NCI-H1436 treated with DMSO at 0.1 percent for 48 hours (cell line): ENCODE measurements at places on chromosomes 16 and 17.

GRCh38 chr17:34820248-34820801 is 140.9 kb downstream of the CCT6B start:
- DNase-seq = no peak

DNA sequence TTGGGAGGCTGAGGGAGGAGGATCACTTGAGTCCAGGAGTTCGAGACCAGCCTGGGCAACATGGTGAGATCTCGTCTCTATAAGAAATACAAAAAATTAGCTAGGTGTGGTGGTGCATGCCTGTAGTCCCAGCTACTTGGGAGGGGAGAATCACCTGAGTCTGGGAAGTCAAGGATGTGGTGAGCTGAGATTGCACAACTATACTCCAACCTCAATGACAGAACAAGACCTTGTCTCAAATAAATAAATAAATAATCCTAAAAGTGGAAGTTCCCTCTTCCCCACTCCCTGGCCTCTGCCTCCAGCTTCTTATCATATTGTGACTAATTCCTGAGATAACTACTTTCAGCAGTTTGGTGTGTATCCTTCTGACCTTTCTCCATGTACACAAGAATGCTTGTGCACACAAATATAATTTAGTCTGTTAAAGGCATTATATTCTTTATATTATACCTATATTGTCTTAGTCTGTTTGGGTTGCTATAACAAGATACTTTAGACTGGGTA is 23.5 kb upstream of the DNAJA2 start:
- no peak for DNase-seq

DNA sequence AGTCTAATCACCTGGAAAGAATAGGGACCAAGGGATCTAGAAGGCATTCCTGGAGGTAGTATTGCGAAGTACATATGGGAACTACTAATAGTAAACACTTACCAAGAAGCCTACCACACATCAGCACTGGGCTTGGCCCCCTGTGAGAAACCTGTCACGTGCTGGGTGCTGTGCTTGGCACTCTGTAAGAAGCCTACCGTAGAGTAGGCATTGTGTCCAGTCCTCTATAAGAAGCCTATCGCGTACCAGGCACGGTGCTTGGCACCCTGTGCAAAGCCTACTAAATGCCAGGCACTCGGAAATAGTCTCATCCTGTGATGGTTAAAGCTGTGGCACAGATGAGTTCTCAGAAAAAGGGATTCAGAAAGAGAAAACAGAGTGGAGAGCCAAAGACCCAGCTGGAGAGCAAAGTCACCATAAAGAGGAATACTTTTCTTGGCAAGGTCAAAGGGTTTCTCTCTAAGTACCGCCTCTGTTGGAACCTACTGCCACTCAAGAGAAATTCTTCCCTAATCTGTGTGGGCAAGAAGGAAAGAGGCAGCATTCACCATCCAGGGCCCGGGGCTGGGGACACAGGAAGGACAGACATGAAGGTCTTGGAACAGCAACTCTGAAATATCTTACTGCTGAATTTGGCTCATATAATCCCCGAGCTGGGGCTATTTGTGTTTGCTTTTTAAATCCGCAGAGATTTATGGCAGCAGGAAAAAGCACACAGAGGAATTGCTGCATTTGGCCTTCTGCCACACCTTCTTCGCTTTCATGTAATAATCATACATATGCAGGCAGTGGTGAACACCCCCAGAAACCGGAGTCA is 81.8 kb downstream of the VAT1L start:
- no peak for DNase-seq

- no peak for DNase-seq
Measured at GRCh38 chr16:6016530-6017184, 919.1 kb upstream of the EEF2KMT start.

DNA sequence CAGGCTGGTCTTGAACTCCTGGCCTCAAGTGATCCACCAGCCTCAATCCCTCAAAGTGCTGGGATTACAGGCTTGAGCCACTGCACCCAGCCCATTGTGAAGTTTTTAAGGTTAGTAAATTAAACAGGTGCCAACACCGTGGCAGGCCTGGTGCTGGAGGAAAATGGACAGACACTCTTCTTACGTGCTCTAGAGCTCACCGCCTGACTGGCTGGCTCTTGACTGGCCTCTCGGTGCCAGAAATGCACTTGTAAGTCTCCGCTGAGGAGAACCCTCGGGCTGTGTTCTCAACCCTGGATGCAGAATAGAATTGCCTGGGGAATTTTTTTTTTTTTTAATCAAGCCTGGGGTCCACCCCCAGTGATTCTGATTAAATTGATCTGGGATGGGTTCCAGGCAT is 10.3 kb upstream of the HAS3 start:
- DNase-seq = no peak

GRCh38 chr17:76207275-76208059 is 32.8 kb downstream of the RNF157 start:
- no peak for DNase-seq

GRCh38 chr17:31448467-31449077 is 57.1 kb downstream of the RAB11FIP4 start:
- no peak for DNase-seq

DNA sequence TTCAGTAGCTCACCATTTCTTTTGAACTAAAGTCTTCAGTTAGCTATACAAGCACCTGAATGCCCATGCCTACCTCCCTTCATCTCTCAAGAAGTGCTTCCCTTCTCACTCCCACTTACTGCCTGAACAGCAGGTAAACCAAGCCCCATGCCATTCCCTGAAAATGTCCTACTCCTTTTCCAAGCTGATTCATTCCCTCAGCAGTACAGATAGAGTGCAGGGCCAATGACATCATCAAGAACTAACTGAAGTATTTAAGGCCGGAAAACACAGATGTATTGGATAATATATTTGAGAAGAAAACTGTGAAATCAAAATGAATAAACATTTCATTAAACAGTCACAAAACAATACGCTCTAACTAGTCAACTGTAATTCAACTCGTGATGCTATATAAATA is 478.8 kb upstream of the CDH11 start:
- no peak for DNase-seq

- DNase-seq = no peak
Measured at GRCh38 chr16:938136-938535, 32.6 kb downstream of the LMF1 start.

DNA sequence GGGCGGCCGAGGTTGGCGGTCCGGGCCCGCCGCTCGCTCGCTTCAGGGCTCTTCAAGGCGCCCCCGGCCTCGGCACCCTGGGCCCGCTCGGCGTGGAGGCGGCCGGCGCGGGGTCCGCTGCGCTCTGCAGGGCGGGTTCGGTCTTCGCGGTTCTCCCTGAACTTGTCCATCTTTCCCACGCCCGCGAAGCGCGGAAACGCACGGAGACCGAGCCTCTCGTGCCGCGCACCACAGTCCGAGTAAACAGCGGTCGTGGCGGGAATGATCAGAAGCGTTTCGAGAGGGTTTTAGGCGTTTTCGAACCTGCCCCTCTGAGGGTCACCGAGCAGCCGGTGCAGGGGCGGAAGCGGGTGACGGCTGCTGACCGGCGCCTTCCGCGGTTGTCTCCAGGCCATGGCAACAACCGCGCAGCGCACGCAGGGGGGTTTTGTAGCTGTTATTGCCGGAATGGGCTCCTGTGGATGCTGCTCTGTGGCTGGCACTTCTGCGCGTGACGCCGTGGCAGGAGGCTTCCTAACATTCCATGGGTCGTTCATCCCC is 414 bp downstream of the NARF start:
- no peak for DNase-seq

DNA sequence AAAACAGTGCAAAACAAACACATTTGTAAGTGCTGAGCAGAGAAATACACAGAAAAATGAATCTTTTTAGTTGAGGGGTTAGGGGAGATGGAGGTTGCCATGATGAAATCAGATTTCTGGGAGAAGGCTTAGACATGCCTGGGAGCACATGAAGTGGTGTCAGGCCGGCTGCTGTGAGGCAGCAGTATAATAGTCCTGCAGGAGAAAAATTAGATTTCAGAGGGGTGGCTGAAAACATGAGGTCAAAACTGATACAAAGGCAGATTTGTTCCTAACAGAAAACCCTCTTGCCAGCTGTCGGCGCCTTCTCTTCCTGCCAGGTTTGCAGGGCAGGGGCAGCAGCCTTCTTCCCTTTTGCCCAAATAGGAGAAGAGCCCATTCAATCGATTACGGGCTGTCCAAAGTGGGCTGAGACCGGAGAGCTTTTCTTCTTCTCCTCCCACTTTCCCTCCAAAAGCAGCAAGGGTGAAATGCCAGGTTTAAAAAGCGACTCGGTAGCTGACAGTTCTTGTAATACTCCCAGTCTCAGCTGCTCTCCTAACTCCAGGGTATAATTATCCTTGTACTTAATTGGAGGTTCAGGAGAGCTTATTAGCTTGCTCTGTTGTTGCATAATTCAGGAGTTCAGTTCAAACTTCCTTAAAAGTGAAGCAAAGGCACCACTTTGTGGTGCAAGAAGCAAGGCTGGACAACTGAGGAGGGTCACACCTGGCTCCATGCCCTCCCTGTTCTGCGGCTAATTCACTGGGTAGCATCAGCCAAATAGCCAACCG is 80.0 kb downstream of the PCTP start:
- no peak for DNase-seq

DNA sequence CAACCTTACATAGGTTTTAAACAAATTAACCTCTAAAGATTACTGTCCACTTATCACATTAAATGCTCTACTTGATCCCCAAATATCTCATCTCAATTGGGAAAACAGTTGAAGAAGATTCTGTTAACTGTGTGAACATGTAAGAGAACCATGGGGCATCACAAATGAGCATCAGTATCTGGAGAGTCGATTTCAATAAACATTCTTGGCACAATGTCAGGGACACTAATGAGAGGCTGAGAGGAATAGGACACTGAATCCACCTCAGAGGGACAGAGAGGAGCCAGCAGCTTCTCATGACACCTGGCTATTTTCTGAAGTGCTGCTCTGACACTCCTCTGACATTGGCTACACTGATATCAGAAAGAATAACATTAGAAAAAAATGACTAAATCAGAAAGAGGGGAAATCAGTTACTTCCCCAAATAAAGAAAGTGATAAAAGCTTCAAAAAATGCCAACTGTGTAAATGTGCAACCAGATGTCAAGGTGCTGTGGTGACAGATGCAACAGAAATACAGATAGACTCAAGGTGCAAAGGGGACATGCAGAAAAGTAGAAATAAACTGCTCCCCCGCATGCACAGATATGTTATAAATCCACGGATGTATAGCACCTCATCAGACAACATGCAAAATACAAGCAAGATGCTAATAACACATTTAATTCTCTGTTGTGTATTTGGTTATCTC is 67.4 kb downstream of the SNX11 start:
- no peak for DNase-seq
